CD4-positive, alpha-beta T cell treated with Interleukin-21 for 1 hour (primary cell): ENCODE measurements at places on chromosomes 5 and 9.

GRCh38 chr5:37847978-37848425 is 8.2 kb upstream of the GDNF start:
- no peak for DNase-seq

DNA sequence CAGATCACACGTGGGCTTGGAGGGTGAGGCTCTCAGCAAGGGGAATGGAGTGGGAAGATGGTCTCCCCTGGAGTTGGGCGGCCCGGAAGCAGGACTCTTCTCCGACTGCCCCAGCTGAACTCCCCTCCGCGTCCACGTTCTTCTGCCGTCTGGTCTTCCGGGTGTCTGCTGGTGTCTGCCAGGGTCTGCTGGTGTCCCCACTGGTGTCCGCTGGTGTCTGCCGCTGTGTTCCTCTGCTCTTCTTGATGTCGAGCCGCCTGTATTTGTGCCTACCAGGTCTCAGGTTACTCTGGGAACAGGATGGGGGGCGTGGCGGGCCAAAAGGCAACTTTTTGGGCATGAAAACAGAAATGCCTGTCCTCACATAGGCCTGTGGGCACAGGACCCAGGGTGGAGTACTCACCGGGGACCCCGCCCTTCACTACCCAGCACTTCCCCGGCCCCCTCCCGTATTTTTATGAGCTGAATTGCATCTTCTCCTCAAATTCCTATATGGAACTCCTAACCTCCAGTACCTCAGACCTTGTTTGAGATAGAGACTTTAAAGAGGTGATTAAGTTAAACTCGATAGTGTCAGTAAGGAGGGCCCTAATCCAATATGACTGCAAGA is 675.4 kb downstream of the SEMA5A start:
- DNase-seq = no peak

DNA sequence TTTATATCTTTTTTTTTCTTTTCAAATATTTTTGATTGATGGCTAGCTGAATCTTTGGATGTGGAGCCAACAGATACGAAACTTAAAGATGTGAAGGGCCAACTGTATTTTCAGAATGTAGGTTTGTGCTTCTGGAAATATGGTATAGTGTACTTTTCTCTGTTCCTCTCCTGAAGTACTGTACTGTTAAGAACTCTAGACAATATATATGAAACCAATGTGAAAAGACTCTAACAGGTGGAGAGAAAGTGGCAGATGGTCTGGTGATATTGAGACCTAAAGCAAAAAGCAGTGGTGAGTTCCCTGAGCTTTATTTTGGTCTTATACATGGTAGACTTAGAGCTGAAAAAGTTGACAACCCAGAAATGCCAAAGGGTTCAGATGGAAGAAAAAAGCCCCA is 185.0 kb upstream of the GRIN3A start:
- no peak for DNase-seq

GRCh38 chr5:172151661-172152210 is 36.3 kb downstream of the STK10 start:
- no peak for DNase-seq

GRCh38 chr9:106310782-106311181 is 552.2 kb upstream of the ZNF462 start:
- DNase-seq = peak; percentile 12

DNA sequence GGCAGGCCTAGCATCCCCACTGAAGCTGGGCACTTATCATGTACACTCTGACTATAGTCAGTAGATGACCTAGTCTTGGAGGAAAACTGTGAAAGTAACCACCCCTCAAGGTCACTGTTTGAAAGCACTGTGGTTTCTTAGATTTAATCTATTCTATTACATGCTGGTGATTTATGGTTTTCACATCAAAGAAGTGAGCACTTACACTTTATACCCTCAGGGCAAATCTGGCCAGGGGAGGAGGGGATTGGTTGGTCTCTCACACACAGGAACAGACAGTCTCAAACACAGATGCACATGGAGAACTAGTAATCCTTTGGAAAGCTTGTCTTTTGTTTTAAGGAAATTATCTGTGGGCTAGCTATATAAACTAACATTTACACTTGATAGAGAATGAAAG is 17.9 kb upstream of the SPIN1 start:
- no peak for DNase-seq

- DNase-seq = no peak
These were observed 67.2 kb downstream of the KIF4B start for GRCh38 chr5:155080721-155081120.

DNA sequence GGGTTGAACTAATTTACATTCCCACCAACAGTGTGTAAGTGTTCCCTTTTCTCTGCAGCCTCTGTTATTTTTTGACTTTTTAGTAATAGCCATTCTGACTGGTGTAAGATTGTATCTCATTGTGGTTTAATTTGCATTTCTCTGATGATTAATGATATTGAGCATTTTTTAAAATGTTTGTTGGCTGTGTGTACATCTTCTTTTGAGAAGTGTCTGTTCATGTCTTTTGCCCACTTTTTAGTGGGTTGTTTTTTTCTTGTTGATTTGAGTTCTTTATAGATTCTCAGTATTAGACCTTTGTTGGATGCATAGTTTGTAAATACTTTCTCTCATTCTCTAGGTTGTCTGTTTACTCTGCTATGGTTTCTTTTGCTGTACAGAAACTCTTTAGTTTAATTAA is 101.6 kb downstream of the NIPBL start:
- DNase-seq = no peak

DNA sequence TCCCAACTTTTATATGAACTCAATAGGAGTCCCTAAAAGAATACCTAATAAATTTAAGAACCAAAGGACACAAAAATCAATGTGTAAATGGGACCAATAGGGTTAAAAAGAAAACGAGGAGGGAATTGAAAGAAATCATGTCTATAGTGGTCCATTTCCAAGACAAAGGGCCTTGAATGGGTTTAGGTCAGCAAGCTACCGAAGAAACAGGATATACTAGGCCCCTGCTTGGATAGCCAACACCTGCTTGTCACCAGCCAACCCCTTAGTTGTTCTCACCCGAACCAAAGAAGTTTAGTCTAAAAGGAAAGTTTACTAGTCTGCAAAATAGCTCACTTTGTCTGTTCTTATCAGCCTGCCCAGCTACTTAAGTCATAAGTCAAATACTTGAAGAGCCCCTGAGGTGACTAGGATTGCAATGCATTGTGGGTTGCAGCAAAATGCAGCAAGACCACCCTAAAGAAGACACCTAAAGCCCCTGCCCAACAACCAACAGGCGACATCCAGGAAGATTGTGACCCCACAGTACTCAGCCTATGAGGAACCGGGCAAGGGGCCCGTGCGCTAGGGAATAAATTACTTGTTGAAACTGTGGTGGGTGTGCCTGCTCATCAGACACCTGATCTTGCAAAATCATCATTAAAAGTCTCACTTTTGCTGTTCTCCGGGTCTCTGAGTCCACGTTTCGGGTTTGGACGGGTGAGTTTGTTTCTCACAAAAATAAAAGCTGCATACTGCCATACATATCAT is 183.9 kb upstream of the PPP1R26 start:
- DNase-seq = no peak

DNA sequence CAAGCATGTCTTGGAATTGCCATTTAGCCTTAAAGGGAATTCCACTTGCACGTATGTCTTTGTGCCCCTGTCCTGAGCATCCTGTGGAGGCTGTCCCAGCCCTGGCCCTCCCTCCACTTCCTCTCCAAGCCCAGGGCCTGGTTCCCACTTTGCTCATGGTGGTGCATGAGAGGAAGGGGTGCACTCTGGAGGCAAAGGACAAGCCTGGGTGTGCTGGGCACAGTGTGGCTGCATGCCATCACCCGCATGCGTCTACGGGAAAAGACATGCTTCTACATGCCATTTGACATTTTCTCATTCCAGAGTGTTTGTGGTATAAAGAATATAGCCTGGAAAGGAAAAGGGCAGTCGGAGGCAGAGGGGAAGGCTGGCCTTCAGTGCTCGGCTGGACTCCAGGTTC is 7.2 kb upstream of the IRX2 start:
- no peak for DNase-seq

- DNase-seq = peak; percentile 54
These were observed 96.5 kb upstream of the LMX1B start for GRCh38 chr9:126516936-126517832.

- no peak for DNase-seq
These were observed 16.0 kb upstream of the TEX48 start for GRCh38 chr9:114697951-114698351.

GRCh38 chr5:113427871-113428574 is 6.8 kb downstream of the TSSK1B start:
- no peak for DNase-seq

DNA sequence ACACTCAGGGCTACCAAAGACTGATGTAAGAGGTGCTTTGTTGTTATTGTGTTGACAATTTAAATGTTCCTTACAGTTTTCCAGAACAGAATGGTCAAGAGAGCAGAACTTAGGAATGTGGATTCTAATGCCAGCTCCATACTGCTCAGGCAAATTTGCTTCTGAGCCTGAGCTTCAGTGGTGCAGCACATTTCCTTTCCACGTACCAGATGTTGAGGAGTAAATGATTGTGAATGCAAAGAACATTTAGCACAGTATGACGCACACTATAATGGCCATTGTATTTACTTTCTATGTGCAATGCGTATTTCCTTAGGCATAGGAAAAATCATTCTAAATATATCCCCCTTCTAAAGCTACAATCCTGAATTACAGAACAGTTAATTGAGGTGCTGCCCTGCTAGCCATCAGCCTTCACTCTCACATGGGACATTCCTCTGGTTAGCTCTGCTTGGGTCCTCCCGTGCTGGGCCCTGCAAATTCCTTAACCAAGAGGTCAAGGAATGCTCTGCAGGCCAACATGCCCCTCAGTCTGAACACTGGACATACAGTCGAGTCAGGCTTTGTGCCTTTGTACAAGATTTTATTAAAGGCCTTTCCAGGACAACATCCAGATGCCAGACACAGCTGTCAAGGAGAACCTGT is 21.1 kb upstream of the TMEM174 start:
- DNase-seq = no peak
